ENCODE measurements at places on chromosomes 3 and 15.
A peak's percentile ranks its signal among the peaks of the same experiment; 100 is the strongest.

GRCh38 chr3:47266709-47267489 lies 15.7 kb downstream of the KIF9 start:
- DNase-seq = no peak

DNA sequence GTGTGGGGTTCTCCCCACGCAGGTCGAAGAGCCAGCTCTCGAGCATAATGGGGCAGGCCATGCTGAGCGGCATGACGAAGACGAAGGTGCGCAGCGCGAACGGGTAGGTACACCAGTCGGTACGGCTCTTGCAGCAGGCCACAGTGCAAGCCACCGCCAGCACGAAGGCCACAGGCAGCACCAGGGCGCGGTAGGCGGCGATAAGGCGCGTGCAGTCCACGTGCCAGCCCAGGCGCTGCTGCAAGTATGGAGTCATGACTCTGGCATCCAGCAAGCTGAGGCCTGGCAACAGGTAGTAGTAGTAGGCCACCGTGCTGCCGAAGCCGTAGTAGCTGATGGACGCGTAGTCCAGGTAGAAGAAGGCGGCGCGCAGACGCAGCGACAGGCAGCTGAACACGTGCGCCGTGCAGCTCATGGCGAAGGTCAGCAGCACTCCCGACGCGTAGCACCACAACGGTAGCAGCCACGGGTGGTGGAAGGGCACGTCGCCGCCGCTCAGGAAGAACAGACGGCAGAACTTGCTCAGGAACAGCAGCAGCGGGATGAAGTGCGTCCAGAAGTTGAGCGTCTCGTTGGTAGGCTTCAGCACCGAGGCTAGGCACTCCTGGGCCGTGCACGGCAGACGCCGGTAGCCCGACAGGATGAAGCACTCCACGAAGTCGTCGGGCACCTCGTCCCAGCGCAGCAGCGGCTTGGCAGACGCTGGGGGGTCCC lies 797 bp downstream of the PAQR9 start:
- no peak for DNase-seq

GRCh38 chr3:126527455-126528211 lies 3.7 kb downstream of the CHST13 start:
- DNase-seq = no peak

GRCh38 chr3:171817074-171817800 lies 7.0 kb upstream of the PLD1 start:
- DNase-seq = no peak

DNA sequence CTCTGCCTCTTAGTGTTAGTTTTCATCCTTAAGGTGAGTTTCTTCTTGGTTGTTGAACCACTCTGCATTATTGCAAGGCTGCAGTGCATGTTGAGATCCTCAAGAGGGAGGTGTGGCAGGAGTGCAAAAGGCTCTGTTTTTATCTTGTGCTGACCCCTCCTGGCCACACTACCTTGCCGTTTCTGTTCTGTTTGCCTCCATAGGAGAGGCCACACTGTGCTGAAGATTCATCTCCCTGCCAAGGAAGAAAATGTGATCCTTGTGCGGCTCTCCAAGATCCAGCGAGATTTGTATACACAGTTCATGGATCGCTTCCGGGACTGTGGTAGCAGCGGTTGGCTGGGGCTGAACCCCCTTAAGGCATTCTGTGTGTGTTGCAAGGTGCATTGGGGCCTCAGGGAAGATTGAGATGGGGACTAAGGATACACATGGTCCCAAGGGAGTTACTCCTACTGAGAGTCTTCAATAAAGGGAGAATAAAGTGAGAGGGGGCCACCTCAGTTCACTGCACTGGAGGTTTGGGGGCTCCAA lies 33.0 kb upstream of the TEX264 start:
- DNase-seq = peak; percentile 45

GRCh38 chr15:91219206-91219605 lies 119.1 kb downstream of the SV2B start:
- no peak for DNase-seq

DNA sequence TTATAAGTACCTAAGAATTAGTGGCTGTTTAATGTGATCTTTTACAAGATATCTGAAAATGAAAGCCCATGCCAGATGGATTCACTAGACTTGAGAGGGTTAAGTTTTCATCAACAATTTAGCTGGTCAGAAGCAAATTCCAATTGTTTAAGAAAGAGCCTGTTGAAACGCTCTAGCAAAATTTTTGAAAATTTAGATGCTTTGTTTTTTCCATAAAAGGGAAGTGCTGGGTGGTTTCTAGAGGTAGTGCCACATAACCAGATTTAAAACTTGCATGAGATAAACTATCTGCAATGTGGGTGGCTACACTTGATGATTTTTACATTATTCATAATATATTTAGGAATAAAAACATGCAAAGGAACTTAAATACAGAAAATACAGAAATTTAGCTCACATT lies 48.5 kb upstream of the SKIL start:
- no peak for DNase-seq

DNA sequence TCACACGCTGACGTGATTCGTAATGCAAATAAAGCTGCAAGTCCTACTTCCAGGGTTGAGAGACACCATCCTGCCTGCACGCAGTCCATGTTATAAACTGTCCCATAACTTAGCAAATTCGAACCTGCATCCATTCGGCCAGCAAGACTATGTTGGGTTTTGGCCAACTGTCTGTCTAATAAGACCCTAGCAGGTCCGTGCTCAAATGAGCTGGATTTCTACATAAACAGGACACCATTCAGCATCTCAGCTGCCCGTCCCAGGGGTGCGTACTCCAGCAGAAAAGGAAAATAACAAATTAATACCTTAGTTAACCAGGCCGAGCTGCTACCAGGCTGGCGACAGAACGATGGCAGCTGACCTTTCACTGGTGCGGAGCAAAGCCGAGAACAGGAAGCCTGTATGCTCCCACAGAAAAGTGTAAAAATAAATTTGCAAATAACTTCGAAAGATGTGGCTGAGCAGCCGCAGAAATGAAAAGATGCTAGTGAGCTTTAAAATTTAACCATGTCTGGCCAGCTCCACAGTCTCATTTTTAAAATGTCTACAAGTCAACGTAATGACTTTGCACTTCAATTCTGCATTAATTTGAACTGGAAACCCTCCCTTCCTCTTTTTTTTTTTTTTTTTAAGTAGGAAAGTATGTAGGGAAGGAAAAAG lies 97.1 kb upstream of the SNRPA1 start:
- peak; percentile 37 for DNase-seq

GRCh38 chr3:68997887-68998286 lies 15.6 kb downstream of the EOGT start:
- DNase-seq = no peak

- DNase-seq = no peak
Measured at GRCh38 chr3:10187290-10187876, 22.7 kb downstream of the IRAK2 start.

DNA sequence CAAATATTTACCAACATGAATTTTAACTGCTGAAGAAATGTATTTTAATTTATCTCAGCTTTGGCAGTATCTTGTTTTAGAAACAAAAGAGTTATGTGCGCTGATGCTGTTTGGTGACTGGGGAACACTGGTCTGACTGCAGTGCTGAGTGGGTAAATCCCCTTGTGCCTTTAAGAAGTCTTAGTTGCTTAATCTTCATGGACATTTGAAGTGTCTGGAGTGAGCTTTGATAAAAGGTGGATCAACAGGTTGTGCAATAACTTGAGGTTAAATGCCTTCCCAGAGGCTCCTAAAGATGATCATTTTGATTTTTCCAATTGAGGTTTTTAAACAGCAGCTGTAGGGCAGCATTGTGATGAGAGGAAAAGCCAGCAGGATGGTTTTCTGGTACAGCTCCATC lies 68.7 kb downstream of the TP63 start:
- no peak for DNase-seq

DNA sequence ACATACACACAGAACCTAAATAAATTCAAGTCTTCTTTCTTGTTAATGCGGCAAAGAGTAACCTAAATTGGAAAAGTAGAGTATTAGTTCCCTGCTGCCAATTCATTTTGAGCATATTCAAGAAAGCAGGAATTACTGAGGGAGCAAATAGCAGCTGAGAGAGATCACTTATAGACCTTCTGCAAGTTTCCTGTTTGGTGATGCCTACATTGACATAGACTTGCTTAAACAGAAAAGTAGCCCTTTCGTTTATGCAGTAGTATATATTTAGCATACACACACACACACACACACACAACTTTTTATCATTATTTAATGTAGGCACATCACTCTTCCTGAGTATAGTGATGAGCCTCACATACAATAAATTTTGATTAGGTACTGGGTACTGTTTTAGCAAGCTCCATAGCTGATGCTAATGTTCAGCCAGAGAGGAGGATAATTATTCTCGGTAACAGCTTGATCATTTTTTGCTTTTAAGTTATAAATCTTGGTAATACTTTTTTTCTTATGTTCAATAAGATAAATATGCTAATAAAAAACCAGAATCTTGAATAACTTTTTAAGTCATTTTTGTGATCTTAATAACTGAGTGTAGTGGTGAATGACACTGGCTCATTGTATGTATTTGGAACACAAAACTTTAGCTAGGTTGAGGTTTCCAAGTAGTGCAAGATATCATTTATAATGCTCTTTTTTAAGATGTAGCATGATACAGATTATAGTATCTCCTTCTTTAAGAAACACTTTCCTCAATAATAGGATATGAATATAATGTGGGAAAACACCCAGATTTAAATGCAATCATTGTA lies 174.7 kb downstream of the MBNL1 start:
- no peak for DNase-seq

DNA sequence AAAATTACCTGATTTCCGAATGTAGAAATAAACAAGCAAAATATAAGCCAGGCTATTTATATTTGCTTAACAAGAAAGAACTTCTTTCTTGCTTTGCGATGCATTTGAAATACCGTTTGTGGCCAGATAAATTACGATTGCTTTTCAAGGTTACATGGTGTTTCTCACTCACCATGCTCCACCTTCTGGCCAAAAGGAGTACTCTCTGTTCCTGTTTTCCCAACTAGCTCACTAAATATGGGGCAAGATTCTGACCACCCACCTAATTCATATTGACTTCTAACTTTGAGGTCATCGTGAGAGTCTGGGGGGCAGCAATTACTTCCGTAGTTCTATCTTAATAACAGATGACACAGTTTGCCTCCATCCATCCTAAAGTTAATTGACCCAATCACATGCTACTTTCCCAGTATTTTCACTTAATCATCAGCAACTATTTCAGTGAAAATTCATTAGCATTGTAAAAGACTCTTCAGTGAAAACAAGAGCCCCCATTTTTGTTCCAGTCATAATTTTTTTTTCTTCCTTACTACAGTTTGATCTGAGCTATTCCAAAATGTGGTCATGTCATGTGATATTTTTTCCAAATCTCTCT lies 25.9 kb downstream of the ACP3 start:
- DNase-seq = peak; percentile 12

DNA sequence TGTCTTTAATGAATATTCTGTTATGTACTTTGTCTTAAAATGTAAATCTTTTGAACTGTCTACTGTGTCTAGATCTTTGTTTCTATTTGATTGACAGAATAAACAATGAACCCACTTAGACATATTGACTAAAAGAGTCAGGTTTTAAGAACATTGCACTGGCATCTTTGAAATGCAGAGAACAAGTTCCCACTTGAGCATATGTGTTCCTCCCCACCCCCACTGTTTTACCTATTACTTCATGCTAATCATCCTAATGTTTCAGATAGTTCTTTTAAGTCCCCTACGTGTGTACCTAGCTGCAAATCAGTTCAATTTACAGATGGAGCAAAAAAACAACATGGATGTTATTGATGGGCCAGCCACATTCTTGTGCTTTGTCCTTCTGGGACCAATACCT lies 11.7 kb upstream of the TCF12 start:
- no peak for DNase-seq

DNA sequence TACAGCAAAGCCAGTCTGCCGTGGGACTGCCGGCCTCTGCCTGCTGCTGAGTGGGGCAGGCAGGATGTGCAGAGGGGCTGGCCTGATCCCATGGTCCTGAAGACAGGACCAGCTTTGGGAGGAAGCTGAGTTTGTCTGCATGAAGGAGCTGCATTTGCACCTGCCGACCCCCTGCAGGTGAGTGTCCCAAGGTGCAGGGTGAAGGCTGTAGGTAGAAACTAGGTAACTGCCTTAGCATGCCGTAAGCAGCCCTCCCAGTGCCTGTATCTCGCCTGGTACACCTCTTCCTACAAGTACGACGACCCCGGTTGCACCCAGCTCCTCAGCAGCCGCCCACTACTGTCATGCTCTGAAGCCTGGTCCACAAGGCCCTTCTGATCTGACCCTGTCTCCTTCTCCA lies 34.9 kb downstream of the AMOTL2 start:
- no peak for DNase-seq

DNA sequence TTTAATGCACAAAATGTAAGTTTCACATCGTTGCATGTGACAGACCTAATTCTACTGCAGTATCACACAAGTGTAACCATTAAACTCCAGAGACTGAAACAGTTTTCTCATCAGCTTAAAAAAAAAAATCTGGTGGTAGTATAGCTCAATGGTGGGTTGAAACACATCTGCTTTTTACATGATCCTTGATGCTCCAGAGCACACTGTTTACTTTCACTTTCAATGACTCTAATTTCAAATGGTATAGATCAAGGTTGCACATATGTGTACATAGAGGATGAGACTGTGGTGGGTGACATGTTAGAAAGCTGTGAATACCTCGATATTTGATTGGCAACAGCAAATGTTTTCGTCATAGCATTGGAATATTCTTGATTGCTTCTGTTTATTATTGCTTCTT lies 22.4 kb downstream of the MCTP2 start:
- no peak for DNase-seq

DNA sequence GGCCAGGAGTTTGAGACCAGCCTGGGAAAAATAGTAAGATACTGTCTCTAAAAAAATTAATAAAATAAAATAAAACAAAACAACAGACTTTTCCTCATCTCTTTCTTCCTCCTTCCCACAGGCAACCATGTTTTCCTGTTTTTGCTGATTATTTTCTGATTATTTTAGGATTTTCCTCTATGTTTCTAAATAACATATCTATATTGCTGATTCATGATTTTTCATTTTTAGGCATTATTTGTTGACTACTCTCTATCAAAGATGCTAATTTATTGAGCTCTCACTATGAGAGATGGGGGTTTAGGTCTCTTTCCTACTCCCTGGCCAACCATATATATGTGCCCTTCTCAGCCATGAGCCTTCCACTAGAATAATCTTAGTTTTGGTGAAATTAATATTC lies 45.4 kb downstream of the SOX14 start:
- DNase-seq = no peak

DNA sequence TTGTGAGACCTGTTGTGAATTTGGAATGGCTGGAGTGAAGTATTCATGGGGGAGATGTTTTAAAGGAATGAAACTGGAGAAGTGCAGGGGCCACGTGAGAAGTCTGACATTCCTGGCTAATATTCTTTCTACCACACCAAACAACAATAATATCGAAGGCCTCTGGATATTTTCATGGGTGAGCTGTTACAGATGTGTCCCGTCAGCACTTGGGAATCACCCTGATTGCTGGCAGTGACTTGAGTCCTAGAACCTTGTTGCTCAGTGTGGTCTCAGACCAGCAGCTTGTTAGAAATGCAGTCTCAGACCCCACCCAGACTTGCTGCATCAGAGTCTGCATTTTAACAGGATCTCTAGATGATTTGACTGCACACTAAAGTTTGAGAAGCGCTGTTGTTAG lies 113.8 kb downstream of the ITPR1 start:
- DNase-seq = no peak

- no peak for DNase-seq
Measured at GRCh38 chr3:105537371-105538080, 170.8 kb downstream of the ALCAM start.

GRCh38 chr3:168155303-168155702 lies 59.6 kb upstream of the GOLIM4 start:
- DNase-seq = no peak
